ENCODE measurements at places on chromosomes 2 and 18.

- DNase-seq = no peak
These were observed 1370.1 kb upstream of the DDX18 start for GRCh38 chr2:116444256-116444872.

GRCh38 chr2:29039718-29040480 lies 34.4 kb downstream of the PCARE start:
- DNase-seq = no peak

DNA sequence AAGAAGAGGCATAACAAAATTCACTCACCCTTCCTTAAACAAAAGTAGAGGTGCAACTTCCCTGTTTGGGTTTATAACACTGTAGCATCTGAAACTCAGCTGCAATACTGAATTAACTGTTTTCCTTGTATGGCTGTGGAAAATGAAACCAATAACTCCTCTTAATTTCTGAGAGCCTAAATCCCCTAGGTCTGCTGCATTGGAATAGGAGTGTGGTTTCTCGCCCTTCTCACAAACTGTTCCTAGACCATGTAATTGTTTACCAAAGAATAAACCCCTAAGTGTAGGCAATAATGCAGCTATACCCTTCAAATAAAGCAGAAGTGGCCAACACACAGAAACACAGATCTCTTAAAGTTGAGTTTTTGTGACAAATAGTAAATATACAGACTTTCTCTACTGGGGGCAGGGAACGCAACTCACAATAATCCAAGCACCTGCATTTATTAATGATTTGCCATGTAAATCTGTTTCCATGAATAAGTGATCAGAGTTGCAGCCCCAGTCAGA lies 52.0 kb downstream of the RASGRP3 start:
- DNase-seq = no peak

GRCh38 chr2:49080681-49081080 lies 73.6 kb downstream of the FSHR start:
- DNase-seq = no peak

- no peak for DNase-seq
These were observed 1.4 kb downstream of the C2orf72 start for GRCh38 chr2:231038483-231039293.

DNA sequence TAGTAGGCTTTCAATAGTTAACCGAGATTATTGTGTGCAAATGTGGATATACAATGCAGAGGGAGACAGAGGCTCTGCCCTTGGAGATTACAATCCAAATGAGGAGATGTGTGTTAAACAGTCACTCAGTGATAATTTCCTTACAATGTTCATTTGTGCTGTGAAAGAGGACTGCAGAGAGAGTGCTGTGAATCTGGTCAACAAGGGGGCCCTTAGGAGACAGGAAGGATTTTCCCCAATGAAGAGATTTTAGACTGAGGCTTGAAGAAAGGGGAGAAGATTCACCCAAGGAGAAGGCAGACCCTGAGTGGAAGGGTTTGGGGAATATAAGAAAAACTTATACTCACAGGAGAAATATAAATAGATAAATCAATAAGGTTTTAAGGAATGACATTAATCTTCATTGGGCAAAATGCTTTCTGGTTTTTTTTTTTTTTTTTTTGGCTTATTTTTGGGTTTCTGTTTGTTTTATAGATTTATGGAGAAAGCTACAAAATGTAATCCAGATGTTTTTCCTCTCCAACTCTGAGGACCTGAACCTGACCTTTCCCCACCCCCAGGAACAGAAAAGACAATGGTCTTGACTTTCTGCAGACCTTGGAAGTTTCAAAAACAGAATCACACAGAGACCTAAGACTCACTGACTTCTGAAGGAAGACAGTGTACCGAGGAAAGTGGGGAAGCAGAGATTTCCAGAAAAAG lies 151.3 kb upstream of the SERPINE2 start:
- no peak for DNase-seq
